T-helper 1 cell (primary cell): ENCODE measurements at places on chromosomes 16 and 17.

- no peak for DNase-seq
These were observed 12.3 kb downstream of the NR1D1 start for GRCh38 chr17:40087903-40088718.

DNA sequence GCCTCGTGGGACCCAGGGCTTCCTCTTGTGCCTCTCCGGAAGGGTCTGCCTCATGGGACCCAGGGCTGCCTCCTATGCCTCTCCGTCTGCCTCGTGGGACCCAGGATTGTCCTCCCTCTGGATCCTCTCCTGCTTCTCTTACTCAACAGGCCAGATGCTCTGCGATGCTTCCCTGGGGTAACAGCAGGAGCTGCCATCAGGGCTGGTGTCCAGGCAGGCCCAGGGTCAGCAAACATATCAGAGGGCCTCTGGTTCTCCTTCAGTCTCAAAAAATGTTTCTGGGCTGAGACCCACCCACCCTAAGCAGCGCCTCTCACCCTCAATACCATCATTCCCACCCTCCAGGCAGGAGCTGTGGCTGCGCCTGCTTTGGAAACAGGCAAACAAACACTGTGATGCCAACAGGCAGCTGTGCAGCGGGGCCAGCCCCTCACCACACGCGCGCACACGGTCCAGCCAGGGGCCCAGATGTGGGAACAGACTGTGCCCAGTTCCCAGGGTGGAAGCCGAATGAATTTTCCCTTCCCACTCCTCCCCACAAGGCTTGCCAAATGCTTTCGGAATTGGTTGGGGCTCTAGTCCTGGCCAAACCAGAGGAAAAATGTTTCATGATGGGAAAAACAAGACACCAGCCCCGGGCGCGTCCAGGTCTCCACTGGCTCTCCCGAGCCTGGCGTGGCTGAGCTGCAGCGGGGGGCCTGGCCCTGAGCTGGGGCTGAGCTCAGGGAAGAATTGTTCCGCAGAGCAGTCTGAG is 11.3 kb downstream of the TIMM22 start:
- no peak for DNase-seq

DNA sequence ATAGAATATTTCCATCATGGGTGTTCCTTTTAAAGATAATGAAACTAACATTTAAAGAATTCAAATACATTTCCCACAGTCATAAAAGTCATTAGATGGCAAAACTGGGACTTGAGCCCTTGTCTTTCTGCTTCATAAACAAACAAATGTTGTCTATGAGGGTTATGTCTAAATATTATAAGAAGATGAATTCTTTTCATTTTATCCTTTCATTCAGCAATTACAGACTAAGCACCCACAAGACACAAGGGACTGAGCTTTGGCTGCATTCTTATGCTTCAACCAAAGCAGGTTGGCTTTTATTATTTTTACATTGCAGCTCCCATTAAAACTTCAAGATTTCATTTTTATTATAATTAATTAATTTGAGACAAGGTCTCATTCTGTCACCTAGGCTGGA is 14.9 kb downstream of the SARM1 start:
- DNase-seq: no peak

DNA sequence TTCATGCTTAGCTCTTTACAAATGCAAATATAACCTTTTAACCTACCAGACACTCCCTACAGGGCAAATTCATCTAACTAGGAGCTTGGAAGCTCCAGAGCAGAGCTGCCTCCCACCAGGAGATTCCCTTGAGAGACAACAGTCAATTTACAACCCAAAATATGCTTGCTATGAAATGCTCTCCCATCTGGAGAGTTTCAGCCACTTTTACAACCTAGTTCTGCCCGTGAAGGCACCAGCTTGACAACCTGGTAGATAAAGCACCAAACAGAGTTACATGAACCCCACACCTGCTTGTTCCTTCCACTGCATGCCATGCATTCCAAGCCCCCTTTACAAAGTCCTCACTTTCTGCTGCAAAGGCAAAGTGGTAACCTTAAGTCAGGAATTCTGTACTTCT is 215.3 kb upstream of the KIF2B start:
- DNase-seq: no peak

DNA sequence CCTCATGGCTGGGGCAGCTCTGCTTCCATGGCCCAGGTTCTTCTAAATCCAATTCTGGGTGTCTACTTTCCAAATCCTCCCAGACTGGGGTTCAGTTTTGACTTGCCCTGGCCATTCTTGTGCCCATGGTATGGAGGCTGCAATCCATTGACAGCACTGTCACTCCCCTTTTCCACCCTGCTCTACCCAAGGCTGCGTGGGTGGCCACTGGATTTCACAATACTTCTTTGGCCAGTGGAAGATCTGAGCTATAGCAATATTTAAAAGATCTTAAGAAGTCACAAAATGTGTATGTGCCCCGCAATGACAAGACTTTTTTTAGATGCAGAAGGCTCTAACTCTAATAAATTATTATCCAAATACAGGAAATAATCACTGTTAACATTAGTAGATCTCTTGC is 329.4 kb upstream of the CCL2 start:
- no peak for DNase-seq

- no peak for DNase-seq
These were observed 43.8 kb downstream of the PIPOX start for GRCh38 chr17:29086628-29087332.

GRCh38 chr17:77498791-77499698 is 358.3 kb downstream of the SEC14L1 start:
- no peak for DNase-seq

DNA sequence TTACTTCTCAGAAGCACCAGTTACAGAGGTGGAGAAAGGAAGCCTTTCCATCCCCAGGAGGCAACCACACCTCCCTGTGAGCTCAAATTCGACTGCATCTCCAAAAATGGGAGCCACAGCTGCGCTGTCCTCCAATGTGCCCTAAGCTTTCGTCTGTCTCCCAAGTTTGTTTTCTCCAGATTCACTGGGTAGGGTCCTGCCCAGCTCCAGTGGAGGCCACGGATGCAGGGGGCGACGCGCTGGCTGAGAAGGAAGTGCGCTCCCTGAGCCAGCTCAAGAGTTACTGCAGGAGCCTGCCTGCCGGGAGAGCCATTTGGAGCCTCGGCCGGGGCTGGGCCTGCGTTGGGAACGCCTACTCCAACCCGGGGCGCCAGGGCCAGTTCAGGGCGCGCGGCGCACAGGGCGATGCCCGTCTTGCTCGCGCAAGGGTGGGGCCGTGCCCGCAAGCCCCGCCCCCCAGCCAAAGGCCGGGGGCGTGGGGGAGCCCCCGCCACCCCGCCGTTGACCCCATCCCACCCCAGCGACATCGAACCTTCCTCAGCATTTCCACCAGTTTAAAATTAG is 19.5 kb downstream of the SIAH1 start:
- peak; percentile 71 for DNase-seq

DNA sequence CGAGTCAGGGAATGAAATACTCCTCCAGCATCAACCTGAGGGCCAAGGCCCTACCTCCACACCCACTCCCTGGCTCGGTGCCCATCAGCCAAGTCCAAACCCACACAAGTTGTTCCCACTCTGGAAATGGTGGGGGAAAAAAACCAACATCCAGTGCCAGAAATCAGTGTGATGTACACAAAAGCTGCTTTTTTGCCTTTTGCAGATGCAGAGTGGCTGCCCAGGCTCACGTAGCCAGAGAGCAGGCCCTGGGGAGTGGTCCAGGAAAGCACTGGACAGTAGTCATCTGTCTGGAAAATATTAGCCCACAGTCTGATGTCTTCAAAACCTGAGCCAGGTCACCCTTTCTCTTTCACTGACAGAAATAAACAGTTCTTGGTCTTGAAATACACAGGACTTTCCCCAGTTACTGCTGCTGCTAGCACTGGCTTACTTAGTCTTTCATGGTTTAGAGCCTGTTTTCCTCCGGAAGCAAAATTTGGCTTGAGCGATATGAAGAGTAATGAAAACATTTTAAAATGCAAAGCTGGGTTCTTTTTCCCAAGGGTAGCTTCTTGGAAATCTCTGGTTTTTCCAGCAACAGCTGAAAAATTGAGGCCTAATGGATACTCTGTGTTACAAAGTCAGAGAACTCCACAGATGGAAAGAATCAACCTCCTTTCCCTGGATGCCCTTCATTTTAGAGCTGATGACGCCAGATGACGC is 18.2 kb upstream of the NOS2 start:
- DNase-seq: no peak

- no peak for DNase-seq
These were observed 167.9 kb upstream of the GSE1 start for GRCh38 chr16:85445064-85445778.

DNA sequence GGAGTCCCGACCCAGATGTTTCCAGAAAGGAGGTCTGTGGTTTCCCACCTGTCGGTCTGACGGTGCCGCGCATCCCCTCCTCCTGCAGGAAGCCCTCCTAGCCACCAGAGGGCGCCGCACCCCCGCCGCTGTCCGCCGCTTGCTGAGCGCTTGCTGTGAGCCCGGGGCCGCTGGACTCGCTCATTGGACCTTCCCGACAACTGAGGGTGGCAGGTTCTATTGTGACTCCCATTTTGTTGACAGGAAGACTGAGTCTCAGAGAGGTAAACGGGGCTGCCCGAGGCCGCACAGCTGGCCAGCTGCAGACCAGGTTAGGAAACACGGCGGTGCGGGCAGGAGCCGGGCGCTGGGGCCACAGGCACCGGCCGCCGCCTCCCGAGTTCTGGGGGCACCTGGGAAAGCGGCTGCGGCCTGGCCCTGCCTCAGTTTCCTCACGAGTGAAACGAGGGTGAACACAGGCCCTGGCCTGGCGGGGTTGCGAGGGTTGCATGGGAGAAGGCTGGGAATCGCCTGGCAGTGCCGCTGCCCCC is 191.1 kb upstream of the CIBAR2 start:
- peak; percentile 65 for DNase-seq
